ENCODE measurements at places on chromosomes 6 and 20. TPM values are rescaled to one million over a fixed set of nuclear protein-coding genes. Genes with fewer than 3 reads are reported as not detected.

The RNF39 gene
- total RNA-seq: not detected

DNA sequence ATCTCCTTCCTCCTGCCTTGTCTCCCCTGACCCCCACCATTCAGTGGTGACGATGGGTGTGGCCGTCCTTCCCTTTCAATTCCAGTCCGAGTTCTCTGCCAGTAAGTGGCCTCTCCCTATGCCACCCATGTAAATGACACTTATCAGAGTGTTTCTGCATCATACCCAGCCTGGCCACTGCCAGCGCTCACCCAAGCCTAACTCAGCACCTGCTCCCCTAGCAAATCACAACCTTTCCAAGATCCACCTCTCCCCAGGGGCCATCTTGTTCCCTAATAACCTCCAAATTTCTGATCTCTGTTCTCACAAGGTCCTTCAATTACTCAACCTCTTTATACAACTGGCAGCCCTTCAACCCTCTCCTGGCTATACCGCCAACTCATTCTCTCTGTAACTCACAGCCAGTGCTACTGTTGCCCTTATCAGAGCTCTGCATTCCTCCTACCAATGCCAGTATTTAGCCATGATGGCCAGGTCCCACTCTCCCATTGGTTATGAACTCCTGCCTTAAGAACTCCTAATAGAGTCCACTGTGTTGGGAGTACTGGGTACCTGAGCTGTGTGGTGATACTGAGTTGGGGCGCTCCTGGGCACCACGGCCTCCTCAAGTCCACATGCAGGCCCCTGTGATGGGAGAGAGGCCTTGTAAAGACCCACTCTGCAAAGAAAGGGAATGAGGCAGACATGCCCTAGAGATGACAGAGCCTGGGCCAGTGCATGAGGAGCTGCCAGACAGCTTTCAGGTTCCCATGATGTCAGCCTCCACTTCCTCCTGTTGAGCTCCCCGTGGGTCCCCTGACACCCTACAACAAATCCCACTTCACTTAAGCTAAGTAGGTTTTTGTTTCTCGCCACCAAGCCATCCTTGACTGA, 187.4 kb upstream of the RREB1 start:
- no peak for DNase-seq

GRCh38 chr6:26309731-26310142, 55.3 kb upstream of the BTN3A2 start:
- DNase-seq: peak; percentile 95

DNA sequence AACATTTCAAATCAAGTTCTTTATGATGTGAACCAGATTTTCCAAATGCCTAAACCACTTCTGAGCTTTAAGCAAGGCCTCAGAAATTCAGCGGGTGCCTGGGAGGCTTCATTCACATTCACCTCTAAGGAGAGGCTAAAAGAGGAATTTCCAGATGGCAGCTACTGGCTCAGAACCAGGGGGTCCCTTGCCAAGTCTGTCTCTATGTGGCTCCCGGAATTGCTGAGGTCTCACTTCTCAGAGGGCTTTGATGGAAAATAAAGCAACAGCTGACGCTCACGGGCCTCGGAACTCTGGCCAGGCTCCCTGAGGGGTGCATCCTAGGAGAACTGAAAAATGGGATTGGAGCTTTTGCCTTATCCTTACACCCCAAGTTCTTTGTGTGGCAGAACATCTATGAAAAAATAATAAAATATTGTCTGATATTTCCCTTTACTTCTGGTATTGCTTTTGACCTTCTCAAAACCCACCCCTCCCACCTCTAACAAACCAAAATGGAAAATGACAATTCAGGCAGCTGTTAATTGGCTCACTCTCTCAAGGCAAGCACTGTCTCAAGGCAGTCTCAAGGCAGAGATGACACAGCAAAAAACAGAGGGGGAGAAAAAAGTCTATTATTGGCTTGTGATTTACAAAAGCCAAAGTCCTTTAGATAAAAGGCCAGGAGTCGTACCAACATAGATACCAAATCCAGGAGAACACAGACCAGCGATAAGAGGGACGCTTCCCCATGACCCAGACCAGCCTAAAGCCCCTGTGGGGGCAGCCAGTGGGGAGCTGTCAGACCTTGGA, 21.8 kb upstream of the LRRN4 start:
- DNase-seq: no peak

DNA sequence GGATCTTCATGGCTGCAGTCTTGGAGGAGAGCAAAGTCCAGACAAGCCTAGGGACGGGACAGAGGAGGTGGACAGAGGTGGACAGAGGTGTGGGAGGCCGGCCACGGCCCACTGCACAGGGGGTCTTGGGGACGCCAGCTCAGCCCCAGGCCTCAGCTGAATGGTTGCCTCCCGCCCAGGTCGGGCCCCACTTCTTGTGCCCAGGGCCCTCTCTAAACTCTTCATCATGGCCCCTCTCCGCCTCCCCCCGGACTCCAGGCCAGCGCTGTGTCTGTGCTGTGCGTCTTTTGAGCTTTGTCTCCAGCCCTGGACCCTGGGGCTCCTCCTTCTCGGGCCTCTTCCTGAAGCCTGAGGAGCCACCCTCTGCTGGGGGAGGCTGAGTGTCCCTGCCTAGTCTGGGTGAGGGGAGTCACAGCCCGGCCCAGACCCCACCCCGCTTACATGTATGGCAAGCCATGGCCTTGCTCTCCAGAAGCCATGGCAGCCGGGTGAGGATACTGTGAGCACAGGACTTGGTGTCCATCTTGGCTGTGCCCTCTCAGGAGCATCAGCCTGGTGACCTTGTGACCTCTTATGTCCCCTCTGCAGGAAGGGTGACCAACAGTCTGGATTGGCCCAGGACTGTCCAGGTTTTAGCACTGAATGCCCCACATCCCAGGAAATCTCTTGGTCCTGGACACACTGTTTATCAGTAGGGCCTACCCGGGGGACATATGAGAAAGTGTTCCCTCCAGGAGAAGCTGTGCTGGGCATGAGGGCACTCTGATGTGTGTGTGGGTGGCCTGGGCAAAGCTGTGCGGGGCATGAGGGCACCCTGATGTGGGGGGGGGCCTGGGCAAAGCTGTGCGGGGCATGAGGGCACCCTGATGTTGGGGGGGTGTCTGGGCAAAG, 9.4 kb upstream of the NPBWR2 start:
- no peak for DNase-seq

DNA sequence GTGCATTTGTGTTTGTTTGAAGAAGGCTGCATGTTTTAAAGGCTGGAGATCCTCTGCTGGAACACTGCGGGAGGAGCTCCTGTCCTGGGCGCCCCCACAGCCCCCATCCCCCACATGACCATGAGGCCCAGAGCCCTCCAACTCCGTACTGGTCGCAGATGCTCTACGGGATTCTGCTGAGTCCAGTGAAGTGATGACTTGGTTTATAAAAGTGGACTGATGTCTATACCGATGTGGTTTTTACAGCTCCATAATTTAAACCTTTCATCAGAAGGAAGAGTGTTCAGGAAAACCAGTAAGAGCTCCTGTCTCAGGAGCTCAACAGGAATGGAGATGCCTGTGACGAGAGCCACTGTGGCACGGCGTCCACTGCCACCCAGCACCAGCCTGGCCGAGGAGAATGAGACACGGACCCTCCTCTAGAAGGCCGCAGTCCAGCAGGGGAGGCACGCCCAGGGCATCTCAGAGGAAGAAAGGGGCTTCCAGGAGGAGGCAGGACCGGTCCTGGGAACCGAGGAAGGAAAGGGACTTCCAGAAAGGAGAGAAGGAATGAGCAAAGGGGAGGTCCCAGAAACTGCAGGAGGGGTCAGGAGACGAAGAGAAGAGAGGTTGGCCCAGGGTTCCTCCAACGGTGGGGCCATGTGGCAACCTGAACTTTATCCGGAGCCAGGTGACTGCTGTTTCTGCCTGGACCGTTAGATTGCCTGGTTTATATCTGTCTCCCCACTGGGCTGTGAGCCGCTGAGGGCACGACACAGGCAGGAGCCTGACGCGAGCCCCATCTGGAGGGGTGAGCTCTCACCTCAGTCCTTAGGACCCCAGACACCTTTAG, 26.9 kb downstream of the BFSP1 start:
- DNase-seq: no peak

The GRM1 gene
- not detected for total RNA-seq

GRCh38 chr6:132234356-132234755, 166.9 kb downstream of the MOXD1 start:
- no peak for DNase-seq

- peak; percentile 78 for DNase-seq
Measured at GRCh38 chr6:5214570-5215052, 46.1 kb downstream of the LYRM4 start.

DNA sequence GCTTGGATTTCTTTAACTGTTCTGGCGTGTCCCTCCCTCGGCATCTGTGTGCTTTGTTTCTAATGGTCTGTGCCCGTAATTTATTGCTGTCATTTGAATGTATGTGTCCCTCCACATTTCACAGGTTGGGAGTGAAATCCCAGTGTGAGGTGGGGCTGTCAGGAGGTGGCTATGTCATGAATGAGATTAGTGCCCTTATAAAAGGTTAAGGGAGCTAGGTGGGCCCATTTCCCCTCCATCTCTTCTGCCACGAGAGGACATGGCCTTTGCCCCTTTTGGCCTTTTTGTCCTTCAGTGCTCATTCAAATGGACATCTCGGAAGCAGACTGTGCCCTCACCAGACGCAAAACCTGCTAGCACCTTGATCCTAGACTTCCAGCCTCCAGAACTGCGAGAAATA, 96.3 kb downstream of the LAMP5 start:
- no peak for DNase-seq

DNA sequence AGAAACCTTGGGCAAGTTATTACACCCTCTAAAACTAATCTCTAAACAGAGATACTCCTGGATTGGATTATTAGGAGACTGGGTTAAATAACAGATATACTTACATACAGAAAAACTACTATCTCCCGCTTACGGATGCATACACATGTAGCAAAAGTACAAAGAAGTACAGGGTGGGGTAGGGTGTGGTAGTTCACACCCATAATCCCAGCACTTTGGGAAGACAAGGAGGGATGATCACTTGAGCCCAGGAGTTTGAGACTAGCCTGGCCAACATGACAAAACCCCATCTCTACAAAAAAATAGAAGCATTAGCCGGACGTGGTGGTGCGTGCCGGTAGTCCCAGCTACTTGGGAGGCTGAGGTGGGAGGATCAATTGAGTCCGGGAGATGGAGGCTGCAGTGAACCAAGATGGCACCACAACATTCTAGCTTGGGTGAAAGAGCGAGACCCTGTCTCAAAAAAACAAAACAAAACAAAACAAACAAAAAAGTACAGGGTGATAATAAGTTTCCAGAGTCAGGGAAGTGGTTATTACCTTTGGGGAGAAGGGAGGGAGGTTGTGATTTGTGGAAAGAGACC, 8.1 kb downstream of the PIM1 start:
- DNase-seq: no peak

DNA sequence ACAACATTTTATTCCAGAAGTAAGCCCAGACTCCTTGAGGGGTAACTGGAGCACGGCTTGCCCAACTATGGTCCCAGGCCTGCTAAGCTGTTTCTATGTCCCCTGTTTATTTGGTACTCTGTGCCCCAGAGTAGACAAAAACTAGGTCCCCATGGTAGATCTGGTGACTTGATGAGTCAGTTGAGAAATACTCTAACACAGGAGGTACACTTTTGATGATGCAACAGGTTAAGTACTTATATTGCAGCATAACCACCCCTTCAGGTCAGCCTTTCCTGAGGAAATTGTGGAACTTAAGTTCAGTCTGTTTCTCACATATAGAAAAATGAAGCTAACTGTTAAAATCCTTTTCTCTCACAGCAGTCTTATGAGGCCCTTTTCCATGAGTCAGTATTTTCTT, 19.6 kb downstream of the TTPAL start:
- DNase-seq: peak; percentile 87

DNA sequence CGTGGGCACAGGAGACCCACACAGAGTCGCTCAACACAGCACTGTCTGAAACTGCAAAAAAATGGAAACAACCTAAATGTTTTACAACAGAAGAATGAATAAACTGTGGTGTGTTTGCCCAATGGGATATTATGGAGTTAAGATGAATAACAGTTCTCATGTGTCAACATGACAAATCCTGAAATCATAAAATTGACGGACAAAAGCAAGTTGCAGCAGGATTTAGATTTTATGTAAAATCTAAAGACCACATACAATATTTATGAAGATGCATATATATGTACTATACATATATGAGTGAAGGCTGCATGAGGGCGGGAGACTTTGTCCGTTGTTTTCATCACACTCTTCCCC, 79.7 kb downstream of the GRM4 start:
- no peak for DNase-seq

- DNase-seq: no peak
Measured at GRCh38 chr20:33685328-33686099, 671 bp downstream of the E2F1 start.

DNA sequence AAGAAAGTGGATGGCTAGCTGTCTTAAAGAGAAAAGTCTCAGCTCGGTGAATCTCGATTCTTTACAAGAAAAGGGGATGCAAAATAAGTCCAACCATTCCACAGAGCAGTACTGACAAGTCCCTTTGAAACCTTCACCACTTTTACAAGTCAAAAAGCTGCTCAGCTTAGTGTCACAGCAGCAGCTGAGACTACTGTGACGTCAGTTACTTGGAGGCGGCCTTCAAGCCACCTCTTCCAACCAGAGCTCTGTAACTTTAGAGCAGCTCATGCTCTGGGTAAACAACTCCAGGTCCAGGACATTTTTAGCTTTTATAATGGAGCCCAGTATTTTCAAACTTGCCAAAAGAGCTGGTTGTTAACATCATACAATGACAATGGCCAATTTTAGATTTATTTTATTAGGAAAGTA, at the start of gene KIAA0408:
KIAA0408 (minus strand) TSS at position 159 of the 411 bp plus-strand sequence. CDS start 5,408 bp downstream, outside the sequence.
- DNase-seq: peak; percentile 87

DNA sequence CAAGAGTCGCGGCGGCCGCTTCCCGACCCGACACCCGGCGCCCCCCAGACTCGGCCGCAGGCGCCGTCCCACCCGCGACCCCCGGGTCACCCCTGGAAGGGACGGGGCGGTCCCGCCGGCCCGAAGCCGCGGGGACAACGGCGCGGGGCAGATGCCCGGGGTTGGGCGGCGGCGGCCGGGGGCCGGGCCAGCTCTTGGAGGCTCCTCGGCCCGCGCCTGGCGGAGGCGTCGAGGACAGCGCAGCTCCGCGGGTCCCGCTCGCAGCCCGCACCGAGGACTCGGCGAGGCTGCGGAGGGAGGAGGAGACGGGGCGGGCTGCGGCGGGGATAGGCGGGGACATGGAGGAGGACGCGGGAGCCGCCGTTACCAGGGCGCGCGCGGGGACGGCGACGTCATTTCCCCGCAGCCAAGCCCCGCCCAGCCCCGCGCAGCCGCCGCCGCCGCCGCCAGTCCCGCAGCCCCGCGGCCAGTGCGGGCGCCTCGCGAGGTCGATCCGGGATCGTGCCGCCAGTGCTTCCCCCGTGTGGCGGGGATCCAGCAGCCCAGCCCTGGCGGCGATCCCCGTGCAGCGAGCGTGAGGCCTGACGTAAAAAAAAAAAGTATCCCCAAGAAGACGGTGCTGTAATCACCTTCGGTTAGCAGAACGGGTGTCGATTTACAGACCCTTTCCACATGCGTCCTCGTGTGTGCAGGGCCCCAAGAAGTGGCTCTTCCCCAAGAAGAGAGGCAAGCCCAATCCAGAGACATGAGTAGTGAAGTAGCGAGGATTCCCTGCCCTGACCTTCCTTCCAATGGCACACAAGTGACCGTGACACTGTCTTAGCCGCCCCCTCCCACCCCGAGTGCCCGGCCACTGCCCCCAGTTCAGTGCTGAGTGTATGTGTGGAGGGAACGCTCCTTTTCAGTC, at the start of gene FAM184A:
FAM184A (minus strand) TSS at position 289 of the 907 bp plus-strand sequence. CDS start 365 bp downstream, outside the sequence.
- peak; percentile 48 for DNase-seq

The SLC22A2 gene
- not detected for total RNA-seq

Measured in IMR-90 (cell line).